Left renal pelvis (tissue), 4 donors: ENCODE measurements at places on chromosomes 3 and 15. TPM values are rescaled to one million over a fixed set of nuclear protein-coding genes. Genes with fewer than 3 reads are reported as not detected.

PRSS50 gene
- 3.3 TPM for polyA plus RNA-seq

TMEM207 gene
- polyA plus RNA-seq = 0.42 TPM

IL5RA gene
- 0.38 TPM for polyA plus RNA-seq

PLA2G4B gene
- 8.8 TPM for polyA plus RNA-seq

MME gene
- polyA plus RNA-seq = 409 TPM

SPATA12 gene
- polyA plus RNA-seq = 0.15 TPM

GRCh38 chr3:99720985-99721632, 82.7 kb downstream of the COL8A1 start:
- no peak for DNase-seq

DNA sequence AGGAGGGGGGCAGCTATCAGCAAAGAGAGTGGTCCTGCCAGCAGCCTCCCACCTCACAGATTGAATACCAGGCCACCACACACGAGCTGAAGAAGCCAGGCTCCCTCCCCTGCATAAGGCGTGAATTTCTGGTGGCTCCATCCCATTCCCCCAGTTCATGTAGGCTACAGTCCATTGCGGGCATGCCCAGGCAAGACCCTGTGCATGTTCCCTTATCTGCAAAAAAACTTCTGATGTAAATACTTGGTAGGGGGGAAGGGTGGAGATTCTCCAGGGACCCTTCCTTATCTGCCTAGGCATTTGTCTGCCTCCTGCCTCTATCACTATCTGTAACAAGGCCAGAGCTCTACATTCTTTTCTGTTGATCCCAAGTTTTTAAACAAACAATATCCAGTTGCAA, 27.6 kb upstream of the UBP1 start:
- DNase-seq = no peak

- no peak for DNase-seq
Measured at GRCh38 chr3:152938974-152939636, 104.2 kb downstream of the P2RY1 start.

DNA sequence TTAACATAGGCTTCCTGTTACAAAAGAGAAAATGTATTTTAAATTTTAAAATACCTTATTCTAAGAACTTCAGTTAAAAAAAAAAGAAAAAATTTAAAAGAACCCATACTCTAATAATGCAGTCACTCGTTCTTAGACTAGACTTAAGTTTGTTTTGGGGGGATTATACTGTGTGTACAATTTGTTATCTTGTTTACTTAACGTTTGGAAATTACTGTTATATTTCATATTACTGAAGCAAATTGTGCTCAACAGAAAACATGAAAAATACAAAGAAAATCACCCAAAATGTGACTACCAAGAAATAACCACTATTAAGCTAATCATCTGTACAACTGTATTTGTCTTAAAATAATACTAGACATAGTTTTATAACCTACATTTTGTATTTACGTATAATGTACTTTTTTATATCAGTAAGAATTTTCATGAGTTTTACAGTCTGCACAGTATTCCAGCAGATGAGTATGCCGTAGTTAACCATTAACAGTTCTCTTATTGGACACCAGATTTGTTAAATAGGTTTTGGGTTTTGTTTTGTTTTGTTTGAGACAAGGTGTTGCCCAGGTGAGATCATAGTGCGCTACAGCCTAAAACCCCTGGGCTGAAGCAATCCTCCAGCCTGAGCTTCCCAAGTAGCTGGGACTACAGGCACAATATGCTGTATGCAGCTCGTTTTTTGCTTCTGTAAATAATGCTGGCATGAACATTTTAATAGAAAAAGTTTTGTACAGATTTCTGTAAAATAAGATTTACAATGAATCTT, 88.8 kb upstream of the CHD2 start:
- no peak for DNase-seq
